ACHN (cell line): ENCODE measurements at places on chromosomes 11 and 22.

- DNase-seq = no peak
Observed at GRCh38 chr22:42960531-42961399, 54.2 kb downstream of the PACSIN2 start.

DNA sequence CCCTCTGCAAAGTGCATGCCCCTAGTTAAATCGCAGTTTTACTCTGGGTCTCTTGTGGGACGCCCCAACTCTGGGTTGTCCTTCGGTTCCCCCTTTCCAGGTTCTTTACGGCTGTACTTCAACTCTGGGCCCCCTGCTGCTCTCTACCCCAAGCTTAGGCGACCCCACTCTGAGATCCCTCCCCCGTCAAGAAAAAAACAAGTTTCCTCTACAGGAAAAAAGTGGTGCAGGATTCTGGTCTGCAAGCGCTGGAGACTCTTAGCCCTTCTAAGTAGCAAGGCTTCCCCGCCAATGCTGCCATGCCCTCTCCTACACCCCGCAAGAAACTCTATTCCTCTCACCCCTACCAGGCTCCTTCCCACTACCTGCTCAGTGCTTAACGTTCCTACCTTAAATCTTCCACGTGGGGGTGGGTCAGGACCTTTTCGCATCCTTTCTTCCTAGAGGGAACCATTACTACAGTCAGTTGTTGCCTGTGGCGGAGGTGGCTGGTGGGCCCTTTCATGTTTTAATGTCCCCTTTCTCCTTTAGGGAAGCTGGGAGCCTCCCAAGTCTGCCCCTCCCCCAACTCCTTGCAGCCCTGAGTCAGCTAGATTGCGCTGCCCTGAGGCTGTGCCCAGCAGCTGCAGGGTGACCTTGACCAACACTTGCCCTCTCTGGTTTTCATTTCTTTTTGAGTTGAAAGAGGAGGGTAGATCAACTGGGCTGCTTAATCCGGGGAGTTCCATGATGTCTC lies 1.4 kb downstream of the NEFH start:
- DNase-seq = no peak

DNA sequence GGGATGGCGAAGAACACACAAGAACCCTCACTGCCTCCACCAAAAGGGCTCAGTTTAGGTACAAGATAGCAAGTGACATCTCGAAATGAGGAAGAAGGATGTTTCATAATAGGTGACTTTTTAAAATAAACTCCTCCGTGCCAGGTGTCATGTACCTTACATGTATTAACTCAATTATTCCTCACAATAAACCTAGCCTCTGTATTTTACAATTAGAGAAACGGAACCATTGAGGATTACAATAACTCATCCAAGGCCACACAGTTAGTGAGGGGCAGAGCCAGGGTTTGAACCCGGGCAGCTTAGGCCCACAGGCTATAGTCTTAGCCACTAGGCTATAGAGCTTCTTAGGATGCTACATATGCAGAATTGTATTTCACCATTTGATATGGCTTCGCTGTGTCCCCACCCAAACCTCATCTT lies 965 bp upstream of the PAMR1 start:
- DNase-seq = no peak

- no peak for DNase-seq
Observed at GRCh38 chr11:133386262-133386661, 146.0 kb downstream of the OPCML start.

DNA sequence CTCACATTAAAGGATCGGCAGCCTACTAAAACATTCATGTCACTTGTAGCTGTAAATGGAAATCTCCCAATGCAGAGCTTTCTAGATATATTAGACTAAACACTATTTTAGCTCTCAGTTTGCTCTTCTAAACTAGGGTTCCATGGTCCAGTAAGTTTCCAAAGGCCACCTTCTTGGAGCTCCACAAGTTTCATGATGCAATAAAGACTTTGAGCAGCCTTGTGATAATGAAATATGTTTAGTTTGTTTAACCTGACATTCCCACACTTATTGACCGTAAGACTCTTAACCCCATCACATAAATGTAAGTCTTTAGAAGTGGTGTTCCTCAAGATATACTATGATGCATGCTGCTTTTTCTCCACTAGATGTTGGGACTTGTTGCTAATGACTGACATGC lies 87.7 kb downstream of the TRIM44 start:
- no peak for DNase-seq

GRCh38 chr11:117002639-117003299 lies 95.5 kb downstream of the SIK3 start:
- DNase-seq = no peak

DNA sequence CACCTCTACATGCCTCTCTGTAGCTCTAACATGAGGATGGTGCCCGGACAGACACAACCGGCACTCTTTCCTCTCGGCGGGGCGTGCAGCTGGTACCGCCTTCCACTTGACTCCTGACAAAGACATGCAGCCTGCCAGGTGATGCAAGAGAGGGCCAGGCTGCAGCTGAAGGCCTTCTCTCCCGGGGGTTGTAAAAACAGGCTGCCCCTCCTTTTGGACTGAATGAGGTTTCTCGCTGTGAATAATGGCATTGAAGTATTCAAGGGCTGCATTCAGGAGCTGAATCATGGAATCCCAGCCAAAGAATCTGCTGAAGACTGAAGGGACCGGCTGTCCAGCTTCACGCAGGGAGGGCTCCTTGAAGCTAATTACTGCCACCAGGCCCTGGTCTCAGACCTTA lies 110.9 kb downstream of the GALNT18 start:
- no peak for DNase-seq

DNA sequence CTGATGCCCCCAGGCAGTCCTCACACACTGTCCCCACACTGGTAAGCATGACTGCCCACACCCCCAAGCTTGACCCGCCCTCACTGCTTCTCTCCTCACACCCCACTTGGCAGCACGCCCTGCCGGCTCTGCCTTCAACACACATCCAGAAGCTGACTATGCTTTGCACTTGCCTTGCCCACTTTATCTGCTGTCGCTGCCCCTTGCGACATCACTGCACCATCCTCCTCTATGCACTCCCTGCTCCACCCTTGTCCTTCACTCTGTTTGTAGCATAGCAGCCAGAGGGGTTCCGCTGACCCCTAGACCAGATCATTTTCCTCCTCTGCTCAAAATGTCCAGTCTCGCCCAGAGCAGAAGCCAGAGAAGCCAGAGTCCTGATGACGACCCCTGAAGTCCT lies 25.3 kb upstream of the SLC25A1 start:
- DNase-seq = no peak

DNA sequence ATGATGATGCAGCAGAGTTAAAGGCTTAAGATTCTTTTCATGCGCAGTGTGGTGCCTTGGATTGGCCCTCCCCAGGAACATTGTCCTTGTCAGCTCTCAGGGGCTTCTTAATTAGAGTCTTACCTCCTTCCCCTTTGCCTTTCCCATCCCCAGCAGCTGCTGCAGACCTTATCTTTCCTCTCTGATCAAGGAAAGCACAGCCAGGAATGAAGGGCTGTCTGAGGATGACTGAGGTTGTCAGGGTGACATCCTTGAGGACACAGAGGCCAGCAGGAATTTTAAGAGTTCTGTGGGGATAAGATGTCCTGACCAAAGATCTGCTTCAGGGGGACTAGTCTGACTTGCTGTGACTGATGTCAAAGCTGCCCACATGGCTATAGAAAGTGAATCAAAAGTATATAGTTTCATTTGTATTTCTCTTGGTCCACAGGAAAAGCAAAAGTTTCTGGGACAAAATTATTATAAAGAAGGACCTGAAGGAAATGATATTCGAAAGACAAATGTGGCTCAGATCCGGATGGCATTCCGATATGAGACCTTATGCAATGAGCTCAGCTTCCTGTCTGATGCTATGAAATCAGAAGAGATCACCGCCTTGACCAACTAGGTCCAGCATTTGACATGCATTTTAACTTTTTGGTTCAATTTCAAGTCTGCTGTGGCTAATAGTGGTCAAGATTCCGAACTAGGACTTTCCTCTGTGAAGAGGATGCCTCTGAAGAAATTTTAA lies 35.5 kb downstream of the RNF141 start:
- DNase-seq = no peak

DNA sequence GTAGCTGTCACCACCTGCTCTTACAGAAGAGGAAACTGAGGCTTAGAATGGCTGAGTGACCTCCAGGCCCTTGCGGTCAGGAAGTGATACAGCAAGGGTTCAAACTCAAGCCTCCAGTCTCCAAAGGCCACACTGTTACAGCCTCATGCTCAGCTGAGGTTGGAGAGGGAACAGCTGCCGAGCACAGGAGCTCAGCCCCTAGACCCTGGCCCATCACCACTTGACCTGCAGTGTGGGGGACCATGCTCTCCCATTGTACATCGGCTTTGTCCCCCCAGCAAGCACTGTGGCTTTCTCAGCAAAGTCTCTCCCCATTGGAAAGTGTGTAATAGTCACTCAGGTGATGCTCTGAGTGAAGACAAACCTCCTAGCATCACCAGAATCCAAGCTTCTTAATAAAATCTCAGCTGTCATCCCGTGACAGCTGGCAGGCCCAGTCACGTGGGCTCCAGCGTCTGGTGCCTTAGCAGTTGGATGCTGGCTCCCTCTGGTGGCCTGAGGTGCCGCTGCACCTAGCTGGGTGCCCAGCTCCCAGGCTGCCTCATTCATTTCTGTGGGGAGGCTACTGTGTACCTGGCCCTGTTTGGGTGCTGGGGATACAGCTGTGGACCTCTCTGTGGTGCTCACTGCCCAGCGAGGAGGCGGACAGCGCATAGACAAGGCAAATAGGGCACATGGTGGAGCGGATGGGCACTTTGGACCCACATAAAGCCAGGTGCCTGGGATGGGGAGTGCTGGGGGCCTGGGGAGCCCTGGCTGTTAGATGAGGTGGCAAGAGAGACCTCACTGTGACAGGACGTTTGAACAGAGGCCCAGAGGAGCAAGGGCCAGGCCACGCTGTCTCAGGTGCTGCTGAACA lies 19.1 kb upstream of the MYRF start:
- peak; percentile 73 for DNase-seq

DNA sequence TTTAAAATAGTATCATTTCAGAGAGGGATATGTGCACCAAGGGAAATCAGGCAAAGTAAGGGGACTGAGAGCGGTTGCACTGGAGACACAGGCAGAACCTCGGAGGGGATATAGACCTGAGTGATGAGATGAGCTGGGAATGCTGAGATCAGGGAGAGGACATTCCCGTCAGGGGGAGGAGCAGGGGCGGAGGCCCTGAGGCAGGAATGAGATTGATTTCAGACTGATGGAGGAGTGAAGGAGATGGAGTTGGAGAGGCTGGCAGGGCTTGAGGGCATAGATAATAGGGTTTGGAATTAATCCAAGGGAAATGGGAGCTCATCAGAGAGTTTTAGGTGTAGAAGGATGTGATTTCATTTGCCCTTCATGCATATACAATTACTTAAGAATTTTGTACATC lies 13.2 kb downstream of the CD6 start:
- no peak for DNase-seq

GRCh38 chr11:41457216-41458014 lies 2.0 kb downstream of the LRRC4C start:
- no peak for DNase-seq
